Activated naive CD8-positive, alpha-beta T cell treated with anti-CD3 and anti-CD28 coated beads, Interleukin-2, amount 50 U/mL, for 24 hours (primary cell): ENCODE measurements at places on chromosomes 13 and 19.

DNA sequence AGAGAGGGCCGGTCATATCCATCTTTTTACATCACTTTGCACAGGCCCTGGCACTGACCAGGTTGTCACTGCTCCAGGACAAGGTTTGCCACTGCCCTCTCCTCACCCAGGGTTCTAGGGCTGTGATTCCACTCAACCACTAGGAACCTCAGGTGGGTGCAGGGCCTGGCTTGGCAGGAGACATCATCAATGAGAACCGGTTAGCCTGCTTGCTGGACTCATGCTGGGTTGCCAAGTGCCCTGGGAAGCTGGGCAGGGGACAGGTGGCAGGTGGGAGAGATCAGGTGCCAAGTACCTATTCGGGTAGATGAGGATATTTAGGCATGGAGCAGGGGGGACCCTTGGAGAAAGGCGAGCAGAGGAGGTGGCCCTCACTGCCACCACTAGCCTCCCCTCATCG, 4.2 kb upstream of the CERS4 start:
- DNase-seq, result no peak

- DNase-seq, result no peak
Observed at GRCh38 chr19:46482631-46483030, 11.3 kb upstream of the PNMA8A start.

- DNase-seq, result no peak
Observed at GRCh38 chr19:7883796-7884570, 4.3 kb upstream of the LRRC8E start.

DNA sequence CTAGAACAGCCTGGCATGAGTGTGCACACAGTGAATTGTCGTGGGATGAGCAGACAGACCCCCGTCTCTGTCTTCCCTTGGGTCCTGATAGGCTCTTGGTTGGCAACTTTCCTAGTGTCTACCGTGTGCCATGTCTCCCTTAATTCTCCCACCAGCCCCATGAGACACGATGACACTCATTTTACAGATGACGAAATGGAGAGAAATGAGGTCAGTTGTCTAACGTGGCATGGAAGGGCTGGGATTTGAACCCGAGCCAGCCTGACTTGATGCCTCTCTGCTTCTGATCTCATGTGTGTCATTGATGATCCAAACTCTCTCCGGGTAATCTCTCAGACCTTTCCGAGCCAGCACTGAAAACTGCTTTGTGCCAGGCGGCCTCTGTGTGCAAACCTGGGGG, 8.4 kb upstream of the KLK14 start:
- DNase-seq, result no peak

- peak; percentile 40 for DNase-seq
Observed at GRCh38 chr19:48418317-48419064, 25.0 kb downstream of the GRIN2D start.

DNA sequence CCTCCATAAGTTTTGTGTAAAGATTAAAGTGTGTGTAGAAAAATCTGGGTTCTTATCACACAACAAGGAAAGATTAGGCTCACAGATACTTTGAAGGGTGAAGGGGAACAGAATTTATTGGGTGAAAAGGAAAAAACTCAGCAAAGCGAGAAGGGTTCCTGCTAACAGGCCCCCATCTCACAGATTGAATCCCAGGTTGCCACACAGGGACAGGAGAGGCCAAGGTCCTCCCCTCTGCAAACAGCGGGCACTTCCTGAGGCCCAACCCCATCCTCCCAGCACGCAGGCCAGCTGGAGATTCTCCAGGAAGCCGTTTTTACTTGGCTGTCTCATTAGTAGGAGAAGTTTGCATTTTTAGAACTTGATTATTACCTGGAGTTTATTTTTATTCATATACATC, 15.2 kb upstream of the ERCC5 start:
- DNase-seq, result no peak

- DNase-seq, result no peak
Observed at GRCh38 chr13:26855071-26855470, 94.5 kb upstream of the GPR12 start.

DNA sequence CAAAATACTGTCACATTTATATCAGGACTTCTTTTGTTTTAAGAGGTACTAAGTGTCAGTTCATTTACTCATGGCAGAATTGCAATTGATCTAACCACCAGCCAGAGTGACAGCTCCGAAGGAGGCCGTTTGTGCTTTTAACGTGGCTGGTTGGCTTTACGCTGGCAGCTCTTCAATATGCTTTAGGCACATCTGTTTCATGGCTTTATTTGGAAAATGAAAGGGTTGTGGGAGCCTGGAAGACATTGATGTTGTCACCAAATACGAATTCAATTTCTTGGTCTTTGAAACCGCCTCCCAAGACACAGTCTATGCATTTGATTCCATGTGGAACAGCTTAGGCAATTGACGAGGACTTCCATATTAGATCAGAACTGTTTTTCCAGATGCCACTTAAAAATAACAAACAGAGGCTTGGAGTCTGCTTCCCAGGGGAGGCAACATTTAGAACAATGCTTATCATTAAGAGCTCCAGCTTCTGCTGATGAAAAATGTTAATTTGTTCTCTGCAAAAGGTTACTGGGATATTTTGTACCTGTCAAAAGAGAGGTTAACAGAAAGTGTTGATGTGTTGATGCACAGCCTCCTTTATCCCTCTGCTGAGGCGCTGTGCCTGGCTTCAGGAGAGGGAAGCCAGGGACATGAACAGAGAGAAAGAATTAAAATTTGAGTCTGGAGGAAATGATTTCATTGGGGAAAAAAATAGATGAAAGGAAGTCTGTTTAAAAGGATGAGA, 64.0 kb upstream of the TNFRSF19 start:
- no peak for DNase-seq

DNA sequence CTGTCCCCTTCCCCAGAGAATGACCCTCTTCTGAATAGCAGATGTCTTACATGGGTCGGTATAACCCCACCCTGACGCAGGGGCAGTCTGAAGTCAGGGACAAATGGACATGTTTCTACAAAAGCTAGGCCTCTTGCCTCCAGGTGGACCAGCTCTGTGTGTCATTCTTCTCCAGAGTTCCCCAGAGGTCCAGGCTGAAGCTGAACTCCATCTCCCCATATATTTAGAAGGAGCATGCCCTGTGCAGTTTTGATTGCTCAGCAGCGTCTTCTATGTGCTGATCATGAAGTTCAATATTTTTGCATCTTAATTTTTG, 8.8 kb upstream of the NALCN start:
- DNase-seq, result no peak

DNA sequence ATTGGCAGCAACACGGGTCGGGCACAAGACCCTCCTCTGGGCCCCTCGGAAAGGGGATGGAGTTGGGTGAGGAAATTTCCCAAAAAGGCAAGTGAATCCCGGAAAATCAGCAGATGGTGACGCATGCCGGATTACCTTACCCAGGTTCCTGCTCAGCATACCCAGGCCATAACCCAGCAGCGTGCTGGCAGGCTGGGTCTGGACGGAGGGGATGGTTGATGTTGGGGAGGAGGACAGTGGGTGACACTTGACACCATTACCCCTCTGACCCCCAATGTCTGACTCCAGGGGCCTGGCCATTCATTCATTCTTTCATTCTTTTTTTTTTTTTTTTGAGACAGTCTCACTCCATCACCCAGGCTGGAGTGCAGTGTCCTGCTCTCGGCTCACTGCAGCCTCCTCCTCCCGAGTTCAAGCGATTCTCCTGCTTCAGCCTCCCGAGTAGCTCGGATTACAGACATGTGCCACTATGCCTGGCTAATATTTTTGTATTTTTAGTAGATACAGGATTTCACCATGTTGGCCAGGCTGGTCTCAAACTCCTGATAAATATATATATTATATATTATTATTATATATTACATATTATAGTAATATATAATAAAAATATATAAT, 799 bp downstream of the PVR start:
- DNase-seq, result no peak

GRCh38 chr13:29754473-29754806, 96.0 kb downstream of the UBL3 start:
- DNase-seq, result peak; percentile 25
